ENCODE measurements at places on chromosomes 2 and 18.

DNA sequence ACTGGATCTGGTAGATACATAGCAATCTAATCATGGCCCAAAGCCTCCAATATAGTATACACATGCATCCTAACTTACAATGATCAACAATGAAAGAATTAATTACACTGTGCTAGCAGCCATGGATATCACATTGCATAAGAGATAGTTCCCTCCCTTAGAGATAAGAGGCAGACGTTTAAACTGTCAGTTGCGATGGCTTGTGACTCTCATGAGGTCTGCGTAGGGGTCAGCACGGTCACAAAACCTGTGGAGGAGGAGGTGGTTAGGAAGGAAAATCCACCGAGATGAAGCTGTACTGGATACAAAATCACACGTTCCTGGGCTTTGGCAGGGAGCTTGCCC, 800 bp upstream of the RALB start:
- DNase-seq: no peak

GRCh38 chr2:11729362-11730212, 16.8 kb upstream of the LPIN1 start:
- DNase-seq: no peak

- no peak for DNase-seq
Measured at GRCh38 chr2:175854665-175855064, 147.4 kb downstream of the LNPK start.

GRCh38 chr18:79546781-79547272, 132.8 kb upstream of the CTDP1 start:
- DNase-seq: no peak

DNA sequence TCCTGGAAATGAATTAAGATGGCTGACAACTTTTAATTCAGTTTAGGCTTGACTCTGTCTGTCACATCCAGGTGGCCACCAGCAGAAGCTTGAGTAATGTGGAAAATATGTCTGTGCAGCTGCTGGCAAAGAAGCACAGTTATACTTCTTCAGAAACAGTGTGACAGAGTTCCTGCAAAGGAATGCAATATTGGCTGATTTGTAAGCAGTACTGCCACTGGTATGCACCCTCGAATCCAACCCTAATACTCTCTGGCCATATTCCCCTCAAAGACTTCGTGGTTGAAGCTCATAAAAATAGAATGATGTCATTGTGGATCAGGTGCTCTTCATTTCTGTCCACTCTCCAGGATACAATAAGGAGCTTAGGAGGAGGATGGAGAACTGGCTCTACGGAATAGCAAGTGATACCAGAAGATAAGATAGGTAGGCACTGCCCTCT, 86.2 kb downstream of the METTL8 start:
- DNase-seq: no peak

GRCh38 chr2:65380255-65380654, 52.1 kb downstream of the SPRED2 start:
- DNase-seq: no peak

GRCh38 chr2:96913398-96914202, 43.7 kb upstream of the SEMA4C start:
- no peak for DNase-seq

GRCh38 chr2:72263776-72264060, 116.1 kb upstream of the CYP26B1 start:
- DNase-seq: no peak

- no peak for DNase-seq
Measured at GRCh38 chr18:23240609-23240930, 105.3 kb downstream of the CABLES1 start.

- DNase-seq: no peak
Measured at GRCh38 chr2:178401994-178402437, 49.0 kb downstream of the PRKRA start.

GRCh38 chr2:183081911-183082310, 3.4 kb downstream of the DUSP19 start:
- no peak for DNase-seq

GRCh38 chr18:14943967-14944636, 196.1 kb downstream of the ANKRD30B start:
- no peak for DNase-seq

DNA sequence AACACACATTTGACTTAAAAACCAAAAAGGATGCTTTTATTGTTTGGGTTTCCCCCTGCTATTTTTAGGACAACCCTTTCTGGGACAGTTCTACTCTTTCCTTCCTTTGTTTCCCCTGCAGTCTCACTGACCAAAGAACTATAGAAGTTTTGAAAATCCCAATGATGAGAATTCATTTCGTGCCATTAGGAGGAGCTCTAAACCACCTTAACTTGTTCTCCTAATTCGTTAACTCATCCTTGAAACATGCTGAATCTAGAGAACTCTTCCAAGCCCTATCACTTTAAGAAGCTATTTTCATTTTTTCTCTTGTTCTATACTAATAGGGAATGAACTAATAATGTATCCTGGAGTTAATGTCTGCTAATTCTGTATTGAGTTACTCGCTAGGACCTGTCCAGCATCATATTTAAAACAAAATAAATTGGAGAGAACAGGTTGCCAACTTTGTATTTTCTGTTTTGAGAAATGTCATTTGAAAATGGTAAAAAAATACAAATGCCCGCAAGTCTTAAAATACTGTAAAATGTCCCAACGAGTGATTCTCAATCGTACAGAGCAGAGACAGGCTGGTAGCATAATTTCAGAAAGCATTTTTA, 62.9 kb downstream of the AFTPH start:
- no peak for DNase-seq

- DNase-seq: no peak
Measured at GRCh38 chr2:33250417-33251029, 225.9 kb upstream of the RASGRP3 start.

GRCh38 chr2:126717928-126718327, 62.0 kb downstream of the GYPC start:
- DNase-seq: no peak
